ENCODE measurements at places on chromosomes 16 and 17.

DNA sequence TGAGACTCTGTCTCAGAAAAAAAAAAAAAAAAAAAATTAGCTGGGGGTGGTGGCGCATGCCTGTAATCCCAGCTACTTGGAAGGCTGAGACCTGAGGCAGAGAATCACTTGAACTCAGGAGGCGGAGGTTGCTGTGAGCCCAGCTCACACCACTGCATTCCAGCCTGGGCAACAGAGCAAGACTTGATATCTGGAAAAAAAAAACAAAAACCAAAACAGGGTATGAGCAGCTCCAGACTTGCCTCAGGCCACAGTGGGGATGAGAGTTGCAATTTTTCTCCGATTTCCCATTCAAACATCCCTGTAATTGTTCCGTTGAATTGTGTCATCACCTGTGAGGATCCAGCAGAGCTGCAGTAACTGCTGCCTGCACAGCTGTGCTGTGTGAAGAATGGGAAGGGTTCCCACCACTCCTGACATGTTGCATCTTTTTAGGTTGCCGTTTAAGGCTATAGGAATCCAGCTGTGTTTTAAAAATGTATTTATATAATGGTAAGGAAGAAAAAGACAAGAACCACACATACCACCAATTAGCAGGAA, 150.0 kb downstream of the VPS53 start:
- DNase-seq = no peak

DNA sequence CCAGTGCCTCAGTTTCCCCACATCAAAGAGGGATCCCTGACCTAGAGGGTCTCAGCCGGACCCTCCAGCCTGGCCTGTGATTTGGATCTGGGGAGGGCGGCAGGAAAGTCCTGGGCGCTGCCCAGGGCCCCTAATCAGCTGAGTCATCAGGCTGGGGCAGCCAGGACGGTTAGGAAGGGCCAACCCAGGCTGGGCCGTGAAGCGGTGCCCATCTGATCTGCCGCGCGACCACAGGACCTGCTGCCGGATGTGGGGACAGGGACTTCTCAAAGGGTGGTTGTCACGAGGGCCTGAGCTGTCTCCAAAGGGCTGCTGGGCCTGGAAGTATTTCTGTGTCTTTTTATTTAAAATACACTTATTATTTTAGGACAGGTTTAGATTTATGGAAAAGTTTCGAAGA, 4.4 kb downstream of the TPSAB1 start:
- DNase-seq = no peak

DNA sequence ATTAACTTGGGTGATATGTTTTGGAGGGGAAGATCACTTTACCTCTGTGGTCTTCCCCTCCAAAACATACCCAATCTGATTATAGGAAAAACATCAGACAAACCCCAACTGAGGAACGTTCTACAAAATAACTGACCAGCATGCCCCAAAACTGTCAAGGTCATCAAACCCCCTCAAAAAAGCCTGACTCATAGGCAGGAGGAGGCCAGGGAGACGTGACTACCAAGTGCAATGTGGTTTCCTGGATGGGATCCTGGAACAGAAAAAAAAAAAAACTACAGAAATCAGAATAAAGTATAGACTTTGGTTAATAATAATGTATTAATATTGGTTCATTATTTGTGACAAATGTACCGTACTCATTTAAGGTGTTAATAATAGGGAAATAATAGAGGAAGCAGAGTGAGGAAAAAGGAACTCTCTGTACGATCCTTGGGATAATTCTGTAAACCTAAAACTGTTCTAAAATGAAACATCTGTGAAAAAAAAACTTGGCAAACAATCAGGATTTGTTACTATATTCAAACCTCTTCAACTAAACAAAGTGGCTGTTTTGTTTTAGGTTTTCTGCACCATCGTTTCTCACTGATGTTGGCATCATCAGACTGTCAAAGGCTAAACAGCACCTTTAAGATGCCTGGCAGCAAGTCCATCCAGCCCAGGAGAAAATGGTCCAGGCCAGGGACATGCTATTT, 266.7 kb upstream of the SDK2 start:
- DNase-seq = no peak

GRCh38 chr16:1432388-1433262, 1.7 kb downstream of the PERCC1 start:
- DNase-seq = no peak

DNA sequence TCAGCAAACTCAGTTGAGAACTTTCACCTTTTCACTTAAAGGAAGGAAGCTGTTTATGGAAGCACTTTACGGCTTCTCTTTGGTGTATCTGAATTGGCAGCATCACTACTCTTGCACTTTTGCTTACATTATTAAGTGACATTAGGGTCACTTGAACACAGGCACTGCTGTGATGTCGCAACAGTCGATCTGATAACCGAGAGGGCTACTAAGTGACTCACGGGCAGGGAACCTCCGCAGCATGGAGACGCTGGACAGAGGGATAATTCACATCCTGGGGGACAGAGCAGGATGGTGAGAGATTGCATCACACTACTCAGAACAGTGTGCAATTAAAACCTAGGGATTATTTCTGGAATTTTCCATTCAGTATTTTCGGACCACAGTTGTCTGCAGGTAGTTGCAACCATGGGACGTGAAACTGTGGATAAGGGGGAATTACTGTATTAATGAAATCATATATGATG, 56.5 kb downstream of the DNAH2 start:
- DNase-seq = no peak

DNA sequence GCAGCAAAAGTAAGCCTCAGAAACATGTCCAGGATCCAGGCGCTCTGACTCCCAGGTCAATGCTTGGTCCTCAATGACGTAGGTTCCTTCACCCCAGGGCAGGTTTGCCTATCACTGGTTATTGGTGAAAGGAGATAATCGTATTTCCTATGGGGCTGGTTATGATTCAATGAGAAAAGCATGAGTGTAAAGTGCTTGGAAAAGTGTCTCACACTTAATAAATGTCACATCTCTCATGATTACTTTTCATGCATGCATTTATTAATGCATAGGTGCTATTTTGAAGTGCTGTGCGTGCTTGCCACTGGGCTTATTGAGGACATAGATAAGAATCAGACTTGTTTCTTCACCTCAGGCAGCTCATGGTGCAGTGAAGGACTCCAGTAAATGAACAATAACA, 10.4 kb upstream of the CDH13 start:
- DNase-seq = no peak

DNA sequence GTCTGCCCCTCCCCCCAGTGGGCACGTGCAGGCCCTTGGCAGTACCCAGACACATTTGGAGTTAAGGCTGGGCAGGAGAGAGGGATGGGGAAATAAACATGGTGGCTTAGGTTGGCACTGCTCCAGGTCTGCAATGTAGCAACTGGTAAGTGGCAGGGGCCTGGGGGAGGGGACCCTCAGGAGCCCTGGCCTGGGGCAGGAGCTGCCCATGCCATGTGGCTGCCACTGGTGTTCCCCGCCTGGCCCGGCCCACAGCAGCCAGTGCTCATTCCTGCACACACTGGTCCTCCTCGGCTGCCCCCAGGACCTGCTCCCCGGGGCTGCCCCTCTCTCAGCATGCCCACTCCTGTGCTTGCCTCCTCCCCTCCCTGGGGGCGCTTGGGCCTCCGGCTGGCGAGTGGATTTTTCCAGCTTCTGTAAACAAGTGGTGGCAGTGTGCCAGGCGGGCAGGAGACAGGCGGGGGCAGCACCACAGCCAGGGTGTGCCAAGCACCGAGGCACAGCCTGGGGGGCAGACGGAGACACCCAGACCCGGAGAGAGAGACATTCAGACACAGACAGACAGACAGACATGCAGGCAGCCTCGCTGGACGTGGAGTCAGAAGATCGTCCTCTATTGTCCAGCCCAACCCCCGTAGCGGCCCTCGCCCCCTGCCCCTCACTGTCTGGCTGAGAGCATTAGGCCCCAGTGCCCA, 9.4 kb downstream of the THRA start:
- peak; percentile 96 for DNase-seq

GRCh38 chr17:47099451-47099986, 89.6 kb downstream of the CDC27 start:
- no peak for DNase-seq

DNA sequence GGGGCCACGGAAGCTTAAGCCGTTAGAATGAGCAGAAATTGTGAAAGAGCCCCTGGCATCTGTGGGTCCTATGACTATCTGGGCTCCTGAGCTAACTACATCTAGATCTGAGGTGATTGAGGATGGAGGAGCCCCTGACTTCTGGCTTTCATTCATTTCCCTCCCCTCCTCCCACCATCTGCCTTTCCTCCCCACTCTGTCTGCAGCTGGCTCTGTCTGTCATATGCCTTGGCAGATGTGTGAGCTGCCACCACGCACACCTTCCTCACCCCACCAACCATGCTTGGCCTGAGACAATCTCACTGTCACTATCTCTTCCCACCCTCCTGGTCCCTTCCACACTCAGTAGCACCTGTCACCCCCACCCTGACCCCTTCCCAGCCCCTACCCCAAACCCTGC, 5.1 kb downstream of the CD300E start:
- no peak for DNase-seq

DNA sequence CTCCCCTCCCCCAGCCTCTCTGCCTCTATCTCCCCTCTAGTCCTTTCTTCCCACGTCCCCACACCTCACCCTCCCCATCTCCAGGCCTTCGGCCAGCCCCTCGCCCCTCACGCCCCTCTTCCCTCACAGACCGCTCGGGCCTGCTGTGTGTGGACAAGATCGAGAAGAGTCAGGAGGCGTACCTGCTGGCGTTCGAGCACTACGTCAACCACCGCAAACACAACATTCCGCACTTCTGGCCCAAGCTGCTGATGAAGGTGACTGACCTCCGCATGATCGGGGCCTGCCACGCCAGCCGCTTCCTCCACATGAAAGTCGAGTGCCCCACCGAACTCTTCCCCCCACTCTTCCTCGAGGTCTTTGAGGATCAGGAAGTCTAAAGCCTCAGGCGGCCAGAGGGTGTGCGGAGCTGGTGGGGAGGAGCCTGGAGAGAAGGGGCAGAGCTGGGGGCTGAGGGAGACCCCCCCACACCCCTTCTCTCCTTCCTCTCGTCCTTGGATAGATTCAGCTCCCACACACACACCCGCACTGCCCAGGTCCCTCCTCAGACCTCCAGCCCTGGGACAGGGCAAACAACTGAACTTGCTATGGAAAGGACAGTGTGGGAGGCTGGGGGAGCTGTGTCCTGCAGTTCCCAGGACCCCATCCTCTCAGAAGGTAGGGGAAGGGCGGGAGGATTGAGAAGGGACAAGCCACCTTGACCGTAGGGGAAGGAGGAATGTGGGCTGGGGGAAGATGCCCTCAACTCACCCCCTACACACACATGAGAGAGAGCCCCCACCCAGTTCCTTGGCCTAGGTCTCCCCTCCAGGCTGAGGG, 11.1 kb downstream of the NR1D1 start:
- no peak for DNase-seq

GRCh38 chr17:68603027-68603426, 1.9 kb upstream of the FAM20A start:
- no peak for DNase-seq

DNA sequence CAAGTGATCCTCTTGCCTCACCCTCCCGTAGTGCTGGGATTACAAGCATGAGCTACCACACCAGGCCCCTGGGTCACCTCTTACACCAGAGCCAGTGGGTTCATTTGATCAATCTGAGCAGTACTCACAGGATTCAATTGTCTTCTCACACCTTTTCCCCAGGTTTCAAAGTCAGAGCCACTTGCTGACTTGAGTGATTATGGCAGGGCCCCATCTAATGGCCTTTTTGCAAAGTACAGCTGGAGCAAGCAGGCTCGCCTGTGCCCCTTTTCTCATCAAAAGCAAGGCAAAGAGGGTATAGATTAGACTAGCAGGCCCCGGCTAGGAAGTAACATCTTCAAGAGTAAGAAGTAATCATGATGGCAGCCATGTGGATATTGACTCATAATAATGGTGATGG, 114.8 kb upstream of the NOL11 start:
- peak; percentile 24 for DNase-seq

GRCh38 chr17:29588562-29589411, 661 bp downstream of the GIT1 start:
- DNase-seq = no peak

GRCh38 chr17:55391244-55391757, 30.3 kb downstream of the MMD start:
- peak; percentile 63 for DNase-seq

DNA sequence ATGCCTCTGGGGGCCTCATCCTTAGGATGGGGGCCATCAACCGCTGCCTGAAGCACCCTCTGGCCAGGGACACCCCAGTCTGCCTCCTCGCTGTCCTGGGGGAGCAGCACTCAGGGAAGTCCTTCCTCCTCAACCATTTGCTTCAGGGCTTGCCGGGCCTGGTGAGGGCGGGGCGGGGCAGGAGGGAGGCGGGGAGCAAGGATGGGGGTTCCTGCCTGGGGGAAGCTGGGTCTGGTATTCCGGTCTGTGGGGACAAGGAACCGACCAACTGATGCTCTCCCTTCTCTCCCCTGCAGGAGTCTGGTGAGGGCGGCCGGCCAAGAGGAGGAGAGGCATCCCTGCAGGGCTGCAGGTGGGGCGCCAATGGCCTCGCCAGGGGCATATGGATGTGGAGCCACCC, 2.0 kb downstream of the RNF112 start:
- no peak for DNase-seq
